ENCODE measurements at places on chromosomes 4 and X.
A peak's percentile ranks its signal among the peaks of the same experiment; 100 is the strongest.

- no peak for DNase-seq
Measured at GRCh38 chr4:149136951-149137620, 678.6 kb downstream of the IQCM start.

- no peak for DNase-seq
Measured at GRCh38 chrX:132673331-132673730, 184.5 kb upstream of the MBNL3 start.

DNA sequence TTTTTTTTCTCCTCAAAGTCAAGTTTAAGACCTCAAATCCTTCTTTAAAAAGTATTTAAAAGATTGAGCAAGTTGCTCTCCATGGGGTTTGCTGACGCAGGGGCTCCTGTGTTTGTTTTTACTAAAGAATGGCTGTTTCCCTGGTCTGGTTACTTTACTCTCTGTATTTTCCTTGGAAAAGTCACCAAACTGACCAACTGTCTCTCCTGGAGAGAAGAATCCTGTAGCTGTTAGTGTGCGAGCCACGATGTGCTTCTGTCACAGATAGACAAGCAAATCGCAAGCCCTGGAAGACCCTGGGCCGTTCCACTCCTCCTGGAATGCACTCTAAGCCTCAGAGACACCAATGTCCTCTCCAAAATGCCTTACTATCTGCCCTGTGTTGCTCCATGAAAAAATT, 212.1 kb downstream of the CHIC2 start:
- DNase-seq: peak; percentile 17

GRCh38 chr4:3041192-3042142, 32.9 kb downstream of the HTT-AS start:
- peak; percentile 51 for DNase-seq

DNA sequence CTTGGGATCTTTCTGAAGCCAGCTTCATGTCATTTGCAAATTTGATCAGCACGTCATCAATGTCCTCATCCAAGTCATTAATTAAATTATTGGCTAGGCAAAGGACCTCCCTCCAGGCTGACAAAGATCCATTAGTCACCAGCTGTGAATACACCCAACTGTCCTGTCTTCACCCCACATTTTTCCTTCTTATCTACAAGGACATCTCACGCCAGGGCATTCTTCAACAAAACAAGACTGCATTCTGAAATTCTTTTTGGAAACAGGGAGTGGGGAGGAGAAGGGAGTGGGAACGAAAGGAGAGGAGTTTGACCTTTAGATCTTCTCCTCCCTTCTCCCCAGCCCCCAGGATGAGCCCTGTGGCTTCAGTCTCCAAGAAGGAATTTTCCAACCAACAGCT, 32.7 kb downstream of the NLGN3 start:
- DNase-seq: no peak

- no peak for DNase-seq
Measured at GRCh38 chr4:61505773-61506685, 305.9 kb downstream of the ADGRL3 start.

GRCh38 chrX:6225911-6226595, 2.6 kb downstream of the NLGN4X start:
- DNase-seq: peak; percentile 73

DNA sequence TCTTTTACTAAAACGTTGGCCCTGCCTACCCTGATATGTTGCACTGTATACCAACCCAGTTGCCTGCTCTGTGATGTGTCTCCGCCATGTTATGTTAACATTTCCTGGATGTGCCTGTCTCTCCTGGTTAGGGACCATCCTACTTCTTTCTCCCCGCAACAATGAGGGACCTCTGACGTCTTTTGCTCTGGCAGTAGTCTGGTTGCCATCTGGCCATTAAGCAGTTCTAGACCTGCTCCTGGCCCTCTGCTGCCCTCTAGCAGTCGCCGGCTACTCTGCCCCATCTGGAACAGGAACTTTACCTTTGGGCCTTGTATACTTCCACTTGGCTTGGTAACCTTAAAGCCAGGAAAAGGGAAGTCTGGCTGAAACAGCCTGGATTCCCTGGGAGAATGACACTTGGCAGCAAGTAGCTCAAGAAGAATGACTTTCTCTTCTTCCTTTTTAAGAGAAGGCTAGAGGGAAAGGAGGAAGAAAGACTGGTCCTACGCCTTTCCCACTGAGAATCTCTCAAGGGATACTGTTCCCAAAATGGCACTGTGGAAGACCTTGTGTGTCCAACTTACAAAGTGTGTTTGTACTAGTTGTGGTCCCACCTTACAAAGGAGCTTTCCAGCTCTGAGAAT, 63.5 kb downstream of the GPC3 start:
- peak; percentile 82 for DNase-seq
